ENCODE measurements at places on chromosomes 11 and 22.

GRCh38 chr11:72010529-72011233 is 12.0 kb downstream of the IL18BP start:
- no peak for DNase-seq

- DNase-seq = no peak
Measured at GRCh38 chr11:75497788-75498409, 27.8 kb downstream of the GDPD5 start.

- DNase-seq = no peak
Measured at GRCh38 chr11:17389957-17390649, 1.6 kb upstream of the KCNJ11 start.

GRCh38 chr11:45108070-45109064 is 38.1 kb upstream of the PRDM11 start:
- no peak for DNase-seq

DNA sequence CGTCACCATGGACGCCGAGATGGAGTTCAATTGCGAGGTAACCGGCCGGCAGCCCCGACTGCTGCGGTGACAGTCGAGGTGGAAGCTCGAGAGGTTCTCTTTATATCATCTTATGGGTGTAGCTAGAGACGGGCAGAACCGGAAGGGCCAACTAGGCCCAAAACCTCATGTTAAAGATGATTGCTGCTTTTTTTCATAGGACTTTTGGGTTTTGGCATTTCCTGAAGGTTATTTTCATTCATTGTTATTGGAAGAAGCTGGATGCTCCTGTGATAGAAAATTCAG is 585 bp downstream of the NF2 start:
- DNase-seq = no peak

DNA sequence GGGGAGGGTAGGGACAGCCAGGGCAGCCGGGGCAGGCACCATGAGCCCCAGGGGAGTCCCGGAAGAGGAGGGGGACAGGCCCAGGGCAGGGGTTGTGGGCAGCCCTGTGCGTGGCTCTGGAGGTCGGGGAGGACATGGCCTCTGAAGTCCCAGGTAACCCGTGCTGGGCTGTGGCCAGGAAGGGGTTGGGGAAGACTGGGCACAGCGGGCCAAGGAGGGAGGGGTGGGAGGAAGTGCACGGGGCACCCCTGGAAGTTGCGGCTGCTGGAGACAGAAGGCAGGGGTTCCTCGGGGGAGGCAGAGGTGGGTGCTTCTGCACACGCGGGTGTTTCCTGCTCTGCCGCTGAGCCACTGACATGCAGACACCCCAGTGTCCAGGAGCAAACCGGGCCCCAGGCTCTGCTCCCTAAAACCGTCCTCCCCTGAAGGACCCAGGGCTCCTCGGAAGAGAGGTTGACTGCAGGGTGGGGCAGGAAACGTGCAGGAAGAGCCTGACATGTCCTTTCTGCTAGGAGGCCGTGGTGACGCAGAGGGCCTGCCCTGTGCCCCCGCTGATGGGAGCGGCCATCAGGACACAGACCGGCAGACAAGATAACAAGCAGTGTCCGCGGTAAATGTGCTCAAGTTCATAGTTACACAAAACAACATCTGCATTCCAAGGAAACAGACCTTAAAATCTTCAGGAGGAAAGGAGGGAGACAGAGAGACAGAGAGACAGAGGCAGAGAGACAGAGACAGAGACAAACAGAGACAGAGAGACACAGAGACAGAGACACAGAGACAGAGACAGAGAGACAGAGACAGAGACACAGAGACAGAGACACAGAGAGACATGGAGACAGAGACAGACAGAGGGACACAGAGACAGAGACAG is 5.7 kb downstream of the TNNI2 start:
- DNase-seq = no peak

DNA sequence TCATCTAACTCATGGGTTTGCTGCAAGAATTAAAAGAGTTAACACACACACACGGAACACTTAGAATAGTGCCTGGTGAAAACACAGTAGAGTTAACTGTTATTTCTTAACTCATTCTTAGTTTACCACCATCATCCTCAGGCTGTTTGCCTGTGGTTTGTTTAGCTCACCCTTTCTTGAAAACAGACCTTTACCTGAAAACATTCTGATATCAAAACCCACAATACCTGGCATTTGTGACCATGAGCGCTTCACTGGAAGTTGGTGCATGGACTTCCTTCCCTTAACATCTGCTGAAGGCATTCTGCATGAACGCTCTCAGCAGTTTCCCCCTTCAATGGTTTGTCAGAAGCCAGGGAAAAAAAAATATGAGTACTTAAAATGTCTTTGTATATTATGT is 256.0 kb downstream of the ETS1 start:
- DNase-seq = no peak

DNA sequence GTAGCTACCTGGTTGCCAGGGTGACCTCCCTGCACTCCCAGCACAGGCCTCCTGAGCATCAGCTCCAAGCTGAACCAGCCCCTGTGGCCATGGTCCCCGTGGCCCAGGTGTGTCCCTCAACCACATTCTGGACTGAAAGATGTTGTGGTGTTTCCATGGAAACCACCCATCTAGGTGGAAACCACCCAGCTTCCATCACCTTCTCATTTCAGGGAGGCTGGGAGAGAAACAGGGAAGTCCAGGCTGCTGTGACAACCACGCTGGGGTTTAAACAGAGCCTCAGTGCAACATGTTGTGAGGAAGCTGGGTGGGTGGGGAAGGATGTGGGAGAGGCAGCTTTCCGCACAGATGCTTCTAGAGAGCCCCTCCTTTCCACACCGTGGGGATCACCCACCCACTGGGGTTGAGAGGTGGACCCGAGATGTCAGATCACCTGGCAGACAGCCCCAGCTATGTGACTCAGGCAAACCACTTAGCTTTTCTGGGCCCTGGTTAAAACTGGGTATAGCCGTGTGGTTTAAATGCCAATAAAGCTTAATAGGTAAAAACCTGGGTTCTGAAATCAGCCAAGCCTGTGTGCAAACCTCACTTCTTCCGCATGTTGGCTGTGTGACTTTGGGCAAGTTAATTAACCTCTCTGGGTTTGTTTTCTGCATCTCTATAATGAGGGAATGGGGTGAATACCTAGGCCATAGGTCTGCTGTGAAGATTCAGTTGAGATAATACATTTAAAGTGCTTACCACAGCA is 46.4 kb downstream of the CD82 start:
- DNase-seq = no peak

GRCh38 chr11:82560836-82561235 is 172.8 kb downstream of the FAM181B start:
- no peak for DNase-seq

- no peak for DNase-seq
Measured at GRCh38 chr22:19397734-19398104, 33.8 kb downstream of the HIRA start.

DNA sequence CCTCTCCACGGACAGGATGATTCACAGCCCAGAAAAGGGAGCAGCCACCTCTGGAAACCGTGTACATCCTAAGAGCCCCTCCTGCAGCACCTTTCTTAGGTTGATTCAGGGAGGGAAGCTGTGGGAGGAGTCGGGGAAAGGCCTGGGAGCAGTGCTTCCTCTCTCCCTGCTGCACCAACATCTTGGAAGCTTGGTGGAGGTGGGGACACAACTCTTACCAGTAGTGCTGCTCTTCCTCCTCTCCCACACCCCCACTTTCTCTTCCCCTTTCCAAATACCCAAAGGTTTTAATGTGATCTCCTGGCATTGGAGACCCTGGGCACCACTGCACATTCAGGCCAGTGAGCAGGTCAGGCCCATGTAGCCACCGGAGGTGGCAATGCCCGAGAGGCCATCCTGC is 46.4 kb upstream of the HORMAD2 start:
- DNase-seq = no peak

GRCh38 chr11:47411884-47412746 is 3.7 kb downstream of the SLC39A13 start:
- peak; percentile 58 for DNase-seq

GRCh38 chr22:42661985-42662831 is 13.0 kb upstream of the CYB5R3 start:
- peak; percentile 86 for DNase-seq

- no peak for DNase-seq
Measured at GRCh38 chr11:45805305-45806071, 539 bp downstream of the SLC35C1 start.

DNA sequence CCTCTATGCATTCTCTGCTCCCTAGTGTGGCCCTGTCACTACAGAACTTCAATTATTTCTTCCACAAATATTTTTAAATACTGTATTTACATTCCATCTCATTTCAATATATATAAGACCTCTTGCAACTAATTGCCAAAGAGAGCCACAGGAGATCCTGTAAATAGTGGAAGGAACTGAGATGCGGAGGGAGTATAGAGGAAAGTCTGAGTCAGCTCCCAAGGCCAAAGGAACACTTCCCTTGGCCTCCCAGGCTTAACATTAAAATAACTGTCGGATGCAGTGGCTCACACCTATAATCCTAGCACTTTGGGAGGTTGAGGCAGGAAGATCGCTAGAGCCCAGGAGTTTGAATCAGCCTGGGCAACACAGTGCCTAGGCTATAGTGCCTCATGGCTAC is 31.2 kb downstream of the RBFOX2 start:
- DNase-seq = no peak

GRCh38 chr11:75462117-75462653 is 29.2 kb upstream of the KLHL35 start:
- no peak for DNase-seq

DNA sequence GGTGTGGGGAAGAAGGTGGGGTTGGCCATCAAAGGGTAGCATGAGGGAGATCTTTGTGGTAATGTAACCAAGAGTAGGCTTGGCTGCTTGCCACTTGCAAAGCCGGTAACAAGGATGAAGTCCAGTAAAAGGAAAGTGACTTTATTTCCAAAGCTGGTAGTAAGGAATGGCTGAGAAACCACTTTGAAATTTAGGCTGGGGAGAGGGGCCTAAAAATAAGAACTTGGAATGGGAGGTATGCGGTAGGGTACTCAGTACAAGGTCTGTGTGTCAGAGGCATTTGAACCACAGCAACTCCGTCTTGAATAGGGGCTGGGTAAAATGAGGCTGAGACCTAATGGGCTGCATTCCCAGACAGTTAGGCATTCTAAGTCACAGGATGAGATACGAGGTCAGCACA is 216.0 kb upstream of the ISX start:
- no peak for DNase-seq

GRCh38 chr22:50498322-50498890 is 9.1 kb downstream of the LMF2 start:
- no peak for DNase-seq

- DNase-seq = no peak
Measured at GRCh38 chr11:104690241-104690640, 208.0 kb downstream of the CASP12 start.

- DNase-seq = no peak
Measured at GRCh38 chr22:49734390-49734789, 93.3 kb downstream of the BRD1 start.

DNA sequence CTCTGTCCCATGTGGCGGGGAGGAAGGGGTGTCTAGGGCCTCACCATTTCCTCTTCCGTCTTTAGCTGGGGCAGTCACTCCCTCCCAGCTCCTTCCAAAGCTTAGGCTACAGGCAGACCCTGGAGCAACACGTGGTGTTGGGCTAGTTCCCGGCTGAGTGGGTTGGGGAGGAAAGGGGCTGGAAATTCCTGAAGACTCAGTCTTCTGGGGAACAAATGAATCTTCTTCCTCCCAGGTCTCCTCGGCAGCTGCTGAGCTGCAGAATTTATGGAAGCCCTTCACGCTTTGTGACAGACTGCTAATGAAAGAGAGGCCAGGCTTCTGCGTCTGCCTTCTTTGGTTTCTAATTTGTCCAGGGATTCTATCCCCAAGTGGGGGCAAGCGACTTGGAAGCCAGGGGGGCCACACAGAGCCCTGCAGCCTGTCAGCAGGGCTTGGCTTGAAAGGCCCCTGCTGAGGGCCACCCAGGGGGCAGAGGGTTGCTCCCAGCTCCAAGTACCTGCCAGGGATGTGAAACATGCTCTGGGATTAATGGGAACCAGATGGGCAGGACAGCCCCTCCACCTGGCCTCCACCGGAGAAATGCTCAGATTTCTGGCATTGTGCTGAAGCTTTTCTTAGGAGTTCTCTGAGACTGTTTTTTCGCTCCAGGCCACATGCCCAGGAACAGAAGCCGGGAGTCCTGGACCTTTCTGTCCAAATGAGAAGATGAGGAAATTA is 123.1 kb downstream of the PKNOX2 start:
- DNase-seq = no peak

DNA sequence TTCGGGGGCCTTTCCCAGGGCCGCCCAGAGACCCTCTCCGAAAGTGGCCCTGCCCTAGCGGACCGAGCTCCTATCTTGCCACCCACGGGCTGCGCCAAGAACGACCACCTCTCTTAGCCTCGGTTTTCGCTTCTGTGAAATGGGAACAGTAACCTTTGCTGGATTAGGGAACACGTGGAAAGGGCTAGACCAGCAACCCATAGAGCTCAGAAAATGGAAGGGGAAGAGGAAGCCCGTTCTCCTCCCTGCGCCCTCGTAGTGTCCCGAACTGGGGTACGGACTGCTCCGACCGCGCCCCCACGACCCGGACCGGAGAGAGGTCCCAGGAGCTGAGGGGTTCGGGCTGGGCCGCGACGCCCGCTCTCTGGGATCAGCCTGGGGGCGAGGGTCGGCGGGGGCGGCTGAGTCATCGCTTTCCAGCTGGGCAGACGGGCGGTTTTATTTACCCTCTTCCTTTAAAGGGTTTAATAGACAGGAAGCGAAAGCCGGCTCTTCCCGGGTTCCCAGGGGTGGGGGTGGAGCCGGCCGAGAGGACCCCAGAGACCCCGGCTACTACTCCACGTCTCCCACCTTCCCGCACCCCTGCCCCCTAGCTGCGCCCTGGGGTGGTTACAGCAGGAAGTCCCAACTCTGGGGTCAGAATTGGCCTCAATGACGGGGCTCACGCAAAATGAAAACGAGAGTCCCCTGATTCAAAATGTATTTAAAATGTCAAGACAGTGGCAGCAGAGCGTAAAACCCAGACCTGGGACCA is 907 bp upstream of the PHLDA2 start:
- no peak for DNase-seq

- DNase-seq = no peak
Measured at GRCh38 chr11:131668500-131669400, 298.3 kb downstream of the NTM start.

GRCh38 chr11:92717240-92717639 is 252.2 kb upstream of the MTNR1B start:
- no peak for DNase-seq

DNA sequence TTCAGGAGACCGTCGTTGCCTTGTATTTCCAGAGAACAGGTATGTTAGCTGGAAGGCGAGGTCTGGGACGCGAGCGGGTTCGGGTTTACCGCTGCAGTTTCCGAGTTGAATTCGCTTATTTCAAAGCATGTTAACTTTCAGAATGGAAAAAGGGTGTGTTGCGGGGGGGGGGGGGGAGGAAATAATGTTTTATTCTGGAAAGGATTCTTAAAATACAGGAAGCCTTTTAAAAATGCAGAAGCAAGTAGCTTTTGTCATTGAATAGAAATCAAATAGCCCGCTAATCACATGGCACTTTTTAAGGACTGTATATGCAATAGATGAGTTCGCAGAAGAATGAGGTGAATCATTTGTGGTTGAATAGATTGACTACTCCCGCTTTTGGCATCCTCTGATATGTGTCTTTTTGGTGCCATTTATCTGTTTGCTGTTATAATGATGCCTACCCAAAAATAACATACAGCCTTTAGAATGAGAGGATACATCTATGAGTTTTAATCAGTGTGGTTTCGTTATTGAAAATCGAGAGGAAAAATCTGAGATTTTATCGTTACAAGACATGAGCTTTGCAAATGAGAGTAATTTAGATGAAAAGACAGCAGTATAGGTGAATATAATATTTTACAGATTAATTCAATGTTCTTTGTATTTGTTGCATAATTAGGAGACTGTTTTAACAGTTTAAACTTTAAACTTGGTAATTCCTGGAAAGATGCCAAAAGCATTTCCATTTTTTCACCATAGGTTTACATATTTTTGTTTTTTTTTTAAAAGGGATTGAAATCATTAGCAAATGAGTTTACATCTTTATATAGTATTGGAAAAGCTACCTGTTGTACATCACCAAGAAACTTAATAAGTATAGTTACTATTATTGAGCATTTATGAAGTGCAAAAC is 1.7 kb downstream of the PDE3B start:
- no peak for DNase-seq

Data from progenitor cell of endocrine pancreas (in vitro differentiated cells).